ENCODE measurements at places on chromosomes 12 and 14.

DNA sequence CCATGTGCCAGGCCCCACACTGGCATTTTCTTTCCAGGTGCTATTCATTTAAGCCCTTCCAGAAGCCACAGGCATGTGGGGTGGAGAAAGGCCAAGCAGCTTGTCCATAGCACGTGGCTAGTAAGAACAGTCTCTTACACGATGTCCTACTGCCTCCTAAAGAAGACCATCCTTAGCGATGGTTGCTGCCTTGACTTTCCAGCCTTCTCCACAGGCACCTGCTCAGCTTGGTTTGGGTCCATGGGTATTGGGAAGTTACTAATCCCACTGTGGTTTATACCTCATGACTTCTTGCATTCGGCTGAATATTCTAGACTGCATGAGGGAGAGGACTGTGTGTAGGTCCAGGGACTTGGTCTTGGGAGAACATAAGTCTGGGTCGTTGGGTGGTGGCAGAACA is 49.2 kb downstream of the NINJ2 start:
- no peak for DNase-seq

GRCh38 chr12:108884116-108885012 is 4.5 kb downstream of the DAO start:
- DNase-seq: peak; percentile 10

GRCh38 chr14:82501554-82501953 is 967.9 kb upstream of the SEL1L start:
- DNase-seq: no peak

- no peak for DNase-seq
Observed at GRCh38 chr14:73712540-73713180, 1.5 kb downstream of the PNMA1 start.

GRCh38 chr14:24269368-24269767 is 2.0 kb downstream of the RABGGTA start:
- DNase-seq: no peak

- no peak for DNase-seq
Observed at GRCh38 chr12:40063414-40063813, 42.5 kb downstream of the SLC2A13 start.

DNA sequence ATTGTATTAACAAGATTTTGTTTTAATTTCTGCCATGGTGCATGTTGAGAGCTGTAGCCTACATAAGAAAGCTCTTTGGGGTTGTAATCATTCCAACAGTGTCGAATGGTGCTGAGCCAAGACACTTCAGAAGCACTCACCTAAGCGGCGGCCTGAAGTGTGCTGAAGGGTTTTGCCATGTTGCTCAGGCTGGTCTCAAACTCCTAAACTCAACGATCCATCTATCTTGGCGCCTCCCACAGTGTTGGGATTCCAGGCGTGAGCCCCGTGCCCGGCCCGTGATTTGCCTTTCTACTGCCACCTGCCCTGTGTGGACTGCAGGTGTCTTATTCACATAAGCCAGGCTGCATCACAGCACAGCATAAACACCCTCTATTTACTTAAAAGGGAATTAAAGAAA is 48.9 kb downstream of the AMN start:
- DNase-seq: no peak

DNA sequence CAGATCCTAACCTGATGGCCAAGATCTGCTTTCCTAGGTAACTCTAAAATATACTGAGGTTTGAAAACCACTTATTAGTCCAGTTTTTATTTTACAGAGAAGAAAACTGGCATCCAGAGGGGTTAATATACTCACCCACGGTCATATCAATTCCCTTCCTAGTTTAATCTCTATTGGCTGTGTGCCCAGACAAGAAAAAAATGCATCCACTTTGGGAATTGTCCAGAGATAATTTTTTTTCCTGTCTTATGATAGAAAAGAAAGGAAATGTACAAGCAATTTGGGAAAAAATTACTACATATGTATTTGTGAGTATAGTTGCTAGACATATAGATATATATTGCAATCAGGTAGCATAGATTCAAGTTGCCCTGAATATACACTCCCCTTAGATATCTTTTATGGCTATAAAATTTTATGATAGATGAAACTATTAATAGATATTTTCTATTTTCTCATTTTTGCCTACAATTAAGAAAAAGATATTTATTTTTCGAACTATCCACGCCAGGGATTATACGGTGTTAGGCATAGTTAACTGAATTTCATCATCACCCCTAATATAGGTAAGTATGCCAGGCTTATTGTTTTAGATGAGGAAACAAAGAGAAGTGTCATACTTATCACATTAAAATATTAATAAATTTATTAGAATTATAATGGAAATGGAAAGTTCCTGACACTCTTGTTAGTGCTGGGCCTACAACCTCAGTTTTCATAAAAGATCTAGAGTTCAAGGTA is 100.5 kb upstream of the SLC38A2 start:
- no peak for DNase-seq

DNA sequence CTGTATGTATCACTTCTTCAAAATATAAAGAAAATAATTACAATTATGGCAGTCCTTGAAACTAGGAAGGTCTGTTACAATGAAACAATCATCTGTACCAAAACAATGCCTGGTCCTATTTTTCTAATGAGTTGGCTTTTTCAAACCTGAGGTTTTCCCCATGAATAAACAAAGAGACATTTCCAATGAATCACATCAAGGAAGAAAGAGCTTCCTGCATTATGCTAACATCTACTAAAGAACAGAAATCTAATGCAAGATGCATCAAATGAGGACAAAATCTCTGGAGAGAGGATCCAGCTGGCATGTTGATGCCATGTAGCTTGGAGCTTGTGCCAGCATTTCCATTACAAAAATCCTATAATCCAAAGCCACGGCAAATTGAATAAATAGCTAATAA is 29.3 kb downstream of the NIN start:
- DNase-seq: no peak

GRCh38 chr14:53983112-53983511 is 26.5 kb upstream of the BMP4 start:
- DNase-seq: no peak

GRCh38 chr12:128178565-128178964 is 88.4 kb upstream of the TMEM132C start:
- DNase-seq: no peak

GRCh38 chr14:54121466-54122027 is 164.9 kb upstream of the BMP4 start:
- no peak for DNase-seq

- no peak for DNase-seq
Observed at GRCh38 chr12:105974738-105975137, 164.0 kb downstream of the NUAK1 start.

DNA sequence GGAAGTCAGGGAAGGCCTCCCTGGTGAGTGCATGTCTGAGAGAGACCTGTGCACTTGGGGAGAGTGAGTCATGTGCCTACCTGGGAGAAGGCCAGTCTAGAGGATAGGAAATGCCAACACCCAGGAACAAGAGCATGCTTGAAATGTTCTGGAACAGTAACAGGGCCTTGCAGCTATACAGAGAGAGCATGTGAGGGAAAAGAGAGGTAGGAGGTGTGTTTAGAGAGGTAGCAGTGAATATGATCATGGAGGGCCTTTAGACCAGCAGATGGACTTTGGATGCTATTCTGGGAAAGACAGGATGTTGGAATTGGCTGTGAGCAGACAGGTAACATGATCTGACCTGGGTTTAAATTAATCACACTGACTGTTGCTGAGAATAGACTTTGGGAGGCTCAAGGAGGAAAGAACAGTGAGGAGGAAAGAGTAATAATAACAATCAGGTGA is 1143.6 kb downstream of the FLRT2 start:
- DNase-seq: no peak

- no peak for DNase-seq
Observed at GRCh38 chr12:109600481-109600880, 26.9 kb downstream of the MVK start.

GRCh38 chr12:14768823-14769405 is 34.4 kb downstream of the WBP11 start:
- DNase-seq: no peak

- DNase-seq: no peak
Observed at GRCh38 chr12:12608557-12608957, 3.1 kb upstream of the CREBL2 start.

GRCh38 chr14:89504091-89504490 is 87.1 kb upstream of the FOXN3 start:
- DNase-seq: no peak

DNA sequence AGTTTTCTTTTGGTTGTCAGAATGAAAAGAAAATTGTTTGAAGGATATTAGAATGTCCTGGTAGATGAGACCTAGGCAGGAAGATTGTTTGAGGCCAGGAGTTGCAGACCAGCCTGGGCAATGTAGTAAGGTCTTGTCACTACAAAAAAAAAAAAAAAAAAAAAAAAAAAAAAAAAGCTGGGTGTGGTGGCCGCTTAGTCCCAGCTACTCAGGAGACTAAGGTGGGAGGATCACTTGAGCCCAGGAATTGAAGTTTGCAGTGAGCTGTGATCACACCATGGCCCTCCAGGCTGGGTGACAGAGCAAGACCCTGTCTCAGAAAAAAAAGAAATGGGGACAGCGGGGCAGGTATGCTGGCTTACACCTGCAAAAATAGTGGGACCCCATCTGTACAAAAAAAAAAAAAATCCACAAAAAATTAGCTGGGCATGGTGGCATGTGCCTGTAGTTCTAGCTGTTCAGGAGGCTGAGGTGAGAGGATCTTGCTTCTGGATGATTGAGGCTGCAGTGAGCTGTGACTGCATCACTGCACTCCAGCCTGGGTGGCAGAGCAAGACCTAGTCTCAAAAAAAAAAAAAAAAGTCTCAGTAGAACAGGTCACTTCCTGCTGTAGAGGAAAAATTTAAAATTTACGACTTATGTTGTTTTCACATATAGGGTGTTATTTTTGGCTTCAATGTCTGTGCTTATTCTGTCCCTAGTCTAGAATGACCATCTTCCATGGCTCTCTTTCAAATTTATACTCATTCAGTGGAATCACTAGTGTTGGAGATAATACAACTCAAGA is 70.7 kb downstream of the PPHLN1 start:
- DNase-seq: no peak

DNA sequence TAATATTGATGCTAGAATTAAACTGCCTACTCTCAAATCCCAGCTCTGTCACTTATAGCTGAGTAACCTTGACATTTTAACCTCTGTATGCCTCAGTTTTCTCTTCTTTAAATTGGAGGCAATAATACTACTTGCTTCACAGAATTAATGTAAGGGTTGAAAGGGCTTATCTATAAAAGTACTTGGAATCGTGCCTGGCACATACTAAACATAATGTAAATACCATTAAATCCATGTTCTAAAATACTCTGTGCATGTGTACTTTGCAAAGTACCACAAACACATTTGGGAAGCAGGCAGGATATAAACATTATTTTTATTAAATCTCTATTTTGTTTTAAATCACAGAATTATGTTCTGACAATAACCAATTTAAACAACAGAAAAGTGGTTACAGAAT is 41.9 kb downstream of the DYRK4 start:
- DNase-seq: no peak

- no peak for DNase-seq
Observed at GRCh38 chr14:100844421-100844820, 18.5 kb downstream of the MEG3 start.
